Adrenal gland (tissue), 19 donors: ENCODE measurements at places on chromosomes 1 and 21. TPM values are rescaled to one million over a fixed set of nuclear protein-coding genes. Genes with fewer than 3 reads are reported as not detected.
A peak's percentile ranks its signal among the peaks of the same experiment; 100 is the strongest.

SGIP1 gene
- total RNA-seq, result 1.0 TPM

- no peak within 1 kb of the TSS for H3K27ac ChIP-seq
- H3K4me1 ChIP-seq, result peaks cover 16% of the 10 kb centered on the region
- no peaks in the 10 kb centered on the region for H3K27me3 ChIP-seq
- peaks cover 26% of the 10 kb centered on the region for H3K36me3 ChIP-seq
- H3K4me3 ChIP-seq, result no peak within 1 kb of the TSS
- peak; percentile 79 for DNase-seq
These were observed at the start of gene ECM1 for GRCh38 chr1:150507912-150508864. TSS of gene ECM1 (plus strand) at chr1:150508109. CDS start at chr1:150508210, 101 bp downstream.

DNA sequence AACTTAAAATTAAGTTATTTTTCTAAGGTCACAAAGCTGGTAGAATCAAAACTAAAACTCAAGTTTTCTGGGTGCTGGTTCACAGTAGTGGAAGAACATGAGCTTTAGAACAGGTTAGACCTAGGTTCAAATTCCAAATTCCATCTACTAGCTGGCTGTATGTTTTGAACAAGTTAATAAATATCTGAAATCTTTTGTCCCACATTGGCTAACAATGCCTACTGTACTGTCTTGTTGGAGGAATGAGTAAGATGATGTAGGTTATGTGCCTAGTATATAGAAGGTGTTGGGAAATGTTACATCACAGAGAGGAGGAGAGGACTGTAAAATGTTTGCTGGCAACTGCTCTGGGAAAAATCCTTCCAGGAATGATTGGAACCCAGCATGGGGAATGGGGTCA, 14.0 kb upstream of the CD247 start:
- no peak overlapping the region for H3K27ac ChIP-seq
- H3K36me3 ChIP-seq, result no peaks in the 10 kb centered on the region
- no peaks in the 10 kb centered on the region for H3K4me1 ChIP-seq
- no peaks in the 10 kb centered on the region for H3K27me3 ChIP-seq

DNA sequence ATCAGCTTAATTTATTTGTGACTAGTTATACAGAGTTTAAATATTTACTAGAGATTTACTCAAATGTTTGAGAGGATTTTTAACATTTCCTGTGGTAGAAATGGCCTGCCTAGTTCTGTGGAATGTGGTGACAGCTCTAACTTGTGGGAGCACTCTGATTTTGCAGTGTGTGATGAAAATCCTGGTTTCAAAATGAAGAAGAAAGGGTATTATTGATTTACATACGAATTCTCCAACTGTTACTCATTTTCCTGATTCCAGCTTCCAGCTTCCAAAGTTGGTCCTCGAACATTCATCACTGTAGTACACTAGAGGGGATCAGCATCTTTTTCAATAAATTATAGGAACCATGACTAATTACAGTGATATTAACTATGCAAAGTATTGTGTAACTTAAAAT, 462.7 kb upstream of the PKN2 start:
- H3K27ac ChIP-seq, result no peak overlapping the region
- DNase-seq, result no peak
- no peaks in the 10 kb centered on the region for H3K4me1 ChIP-seq
- H3K4me3 ChIP-seq, result no peak overlapping the region
- no peaks in the 10 kb centered on the region for H3K27me3 ChIP-seq
- no peaks in the 10 kb centered on the region for H3K36me3 ChIP-seq

NMNAT2 gene
- total RNA-seq, result 0.35 TPM

TMEM79 gene
- 2.0 TPM for total RNA-seq

DNA sequence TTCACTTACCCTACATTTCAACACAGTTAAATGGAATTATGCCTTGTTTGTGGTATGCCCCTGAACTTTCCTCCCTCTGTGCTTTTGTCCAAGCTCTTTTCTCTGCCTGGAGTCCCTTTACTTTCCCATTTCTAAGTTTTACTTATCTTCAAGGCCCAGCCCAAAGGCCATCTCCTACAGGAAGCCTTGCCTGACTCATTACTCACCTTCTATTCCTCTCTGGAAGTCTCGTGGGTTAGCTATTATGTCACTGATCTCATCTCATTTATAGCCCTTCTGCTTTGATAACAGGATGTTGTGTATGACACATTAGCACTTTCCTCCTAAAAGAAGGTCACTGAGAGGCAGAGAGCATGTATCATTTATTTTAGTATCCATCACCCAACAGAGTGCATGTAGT, 78.8 kb upstream of the CD1D start:
- no peaks in the 10 kb centered on the region for H3K4me1 ChIP-seq
- H3K27ac ChIP-seq, result no peak overlapping the region
- H3K4me3 ChIP-seq, result no peak overlapping the region
- H3K36me3 ChIP-seq, result no peaks in the 10 kb centered on the region
- H3K27me3 ChIP-seq, result no peaks in the 10 kb centered on the region
- peak; percentile 12 for DNase-seq
